ENCODE measurements at places on chromosomes 3 and 15. TPM values are rescaled to one million over a fixed set of nuclear protein-coding genes. Genes with fewer than 3 reads are reported as not detected.

Gene KCNAB1
- total RNA-seq, result not detected

GRCh38 chr15:55283379-55284147 is 6.0 kb downstream of the RAB27A start:
- DNase-seq, result no peak

GRCh38 chr3:150349314-150350097 is 58.6 kb upstream of the TSC22D2 start:
- DNase-seq, result no peak

Gene HYAL1
- not detected for total RNA-seq

Gene PXYLP1
- 14.9 TPM for total RNA-seq
